ENCODE measurements at places on chromosomes 5 and 9. TPM values are rescaled to one million over a fixed set of nuclear protein-coding genes. Genes with fewer than 3 reads are reported as not detected.

Gene PIP5KL1
- 3.7 TPM for total RNA-seq

DNA sequence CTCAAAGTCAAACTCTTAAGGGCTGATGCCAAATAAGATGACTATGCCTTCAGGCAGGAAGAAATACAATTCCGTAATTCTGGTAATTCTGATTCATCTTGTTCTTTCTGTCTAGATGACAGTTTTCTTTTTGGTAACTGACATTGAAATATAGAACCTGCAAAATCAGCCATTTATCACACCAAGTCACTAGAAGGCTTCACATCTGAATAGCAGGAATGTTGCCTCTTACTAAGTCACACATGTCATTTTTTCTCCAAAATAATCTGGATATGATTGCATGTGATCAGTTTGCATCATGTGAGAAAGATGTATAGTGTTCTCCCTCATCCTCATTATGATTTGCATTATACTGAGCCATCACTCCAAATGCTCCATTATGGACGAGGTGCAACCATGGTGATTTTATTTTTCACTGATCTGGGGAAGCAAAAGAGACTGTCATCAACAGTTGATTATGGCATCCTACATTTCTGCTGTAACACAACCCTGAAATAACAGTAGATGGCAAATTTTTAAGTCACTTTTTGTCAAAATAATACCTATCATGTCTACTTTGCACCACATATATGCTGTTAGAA is 69.0 kb downstream of the HCN1 start:
- H3K27me3 ChIP-seq, result no peaks in the 10 kb centered on the region
- DNase-seq, result no peak
- H3K36me3 ChIP-seq, result no peaks in the 10 kb centered on the region
- no peak overlapping the region for H3K27ac ChIP-seq
- H3K4me1 ChIP-seq, result no peaks in the 10 kb centered on the region

Gene PRRC1
- total RNA-seq, result 48.0 TPM

Gene ADAMTS13
- not detected for total RNA-seq

Gene SLCO6A1
- not detected for total RNA-seq

Gene SCGB3A2
- total RNA-seq, result 0.35 TPM

Gene GLRX
- total RNA-seq, result 4.4 TPM

Gene ZBTB43
- total RNA-seq, result 8.7 TPM

DNA sequence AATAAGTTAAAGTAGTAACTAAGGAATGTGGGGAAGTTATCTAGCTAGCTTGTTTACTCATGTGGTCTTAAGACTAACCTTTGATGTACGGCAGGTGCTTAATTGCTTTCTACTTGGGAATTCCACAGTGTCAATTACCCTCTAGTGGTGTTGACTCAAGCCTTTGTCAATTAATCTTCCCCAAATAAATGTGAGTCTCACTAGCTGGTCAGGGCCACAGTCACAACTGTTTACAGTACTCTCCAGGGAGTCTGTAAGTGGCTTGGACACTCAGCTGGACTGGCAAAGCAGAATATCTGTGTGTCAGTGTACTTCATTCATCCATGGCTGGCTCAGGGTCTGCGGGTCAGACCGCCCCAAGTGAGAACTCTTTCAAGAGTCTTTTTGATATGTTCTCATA is 30.8 kb downstream of the SMIM3 start:
- no peak overlapping the region for H3K27ac ChIP-seq
- H3K4me1 ChIP-seq, result no peaks in the 10 kb centered on the region
- no peak overlapping the region for H3K4me3 ChIP-seq
- no peaks in the 10 kb centered on the region for H3K36me3 ChIP-seq

DNA sequence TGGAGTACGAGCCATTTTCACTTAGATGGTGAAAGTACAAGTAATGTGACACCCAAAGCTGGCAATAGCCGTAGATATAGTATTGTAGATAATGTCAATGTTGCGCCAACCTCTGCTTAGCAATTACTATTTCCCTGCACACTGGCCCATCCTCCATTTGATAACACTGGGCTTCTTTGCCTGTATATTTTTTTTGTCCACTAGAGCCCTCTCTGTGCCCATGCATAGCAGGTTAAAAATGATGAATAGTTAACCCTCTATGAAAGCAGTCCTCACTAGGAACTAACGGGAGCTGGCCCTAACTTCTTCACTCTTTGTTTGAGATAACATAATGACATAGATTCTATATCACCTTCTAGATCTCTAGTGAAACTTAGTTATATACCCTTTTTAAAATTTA is 416.8 kb downstream of the TUSC1 start:
- no peak overlapping the region for H3K27ac ChIP-seq
- H3K36me3 ChIP-seq, result no peaks in the 10 kb centered on the region
- H3K4me1 ChIP-seq, result no peaks in the 10 kb centered on the region
- no peak overlapping the region for H3K4me3 ChIP-seq
- DNase-seq, result no peak
- H3K27me3 ChIP-seq, result no peaks in the 10 kb centered on the region

GRCh38 chr5:95842854-95843544 is 20.5 kb upstream of the GLRX start:
- no peak overlapping the region for H3K27ac ChIP-seq
- H3K27me3 ChIP-seq, result no peaks in the 10 kb centered on the region
- no peak overlapping the region for H3K4me3 ChIP-seq
- H3K4me1 ChIP-seq, result peaks cover 21% of the 10 kb centered on the region

DNA sequence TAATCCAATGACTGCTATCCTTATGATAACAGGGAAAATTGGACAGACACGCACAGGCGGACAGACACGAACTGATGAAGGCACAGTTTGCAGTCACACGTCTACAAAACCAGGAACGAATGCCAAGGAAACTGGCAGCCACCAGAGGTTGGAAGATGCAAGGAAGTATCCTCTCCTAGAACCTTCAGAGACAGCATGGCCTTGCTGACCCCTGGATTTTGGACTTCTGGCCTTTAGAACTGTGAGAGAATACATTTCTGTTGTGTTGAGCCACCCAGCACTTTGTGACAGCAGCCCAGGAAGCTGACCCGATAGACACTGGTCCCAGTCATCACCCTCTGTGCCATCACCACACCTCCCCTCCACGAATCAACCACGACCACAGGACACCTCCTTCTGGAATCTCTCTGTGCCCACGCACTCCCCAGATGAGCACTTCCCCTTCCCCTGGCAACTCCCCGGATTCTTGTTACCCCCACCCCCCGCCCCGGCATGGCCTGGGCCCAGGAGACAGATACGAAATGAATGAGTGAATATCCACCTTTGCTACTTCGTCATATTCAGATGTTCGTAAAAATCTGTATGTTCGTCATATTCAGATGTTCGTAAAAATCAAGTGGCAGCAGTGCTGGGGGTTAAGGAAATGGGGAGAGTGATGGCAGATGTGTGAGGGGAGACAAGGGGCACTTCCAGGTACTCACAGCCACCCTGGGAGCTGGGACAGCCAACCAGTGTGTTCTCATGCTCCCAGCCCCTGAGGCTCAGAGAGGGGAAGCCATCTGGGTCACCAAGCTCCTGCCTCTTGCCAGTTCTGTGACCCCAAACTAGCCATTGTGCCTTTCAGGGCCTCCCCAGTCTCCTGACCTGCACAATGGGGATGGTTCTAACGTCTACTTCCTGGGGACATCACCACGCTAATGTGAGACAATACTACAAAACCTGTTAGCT is 18.5 kb downstream of the GBGT1 start:
- peaks cover 18% of the 10 kb centered on the region for H3K36me3 ChIP-seq
- no peak overlapping the region for H3K4me3 ChIP-seq
- no peaks in the 10 kb centered on the region for H3K27me3 ChIP-seq

DNA sequence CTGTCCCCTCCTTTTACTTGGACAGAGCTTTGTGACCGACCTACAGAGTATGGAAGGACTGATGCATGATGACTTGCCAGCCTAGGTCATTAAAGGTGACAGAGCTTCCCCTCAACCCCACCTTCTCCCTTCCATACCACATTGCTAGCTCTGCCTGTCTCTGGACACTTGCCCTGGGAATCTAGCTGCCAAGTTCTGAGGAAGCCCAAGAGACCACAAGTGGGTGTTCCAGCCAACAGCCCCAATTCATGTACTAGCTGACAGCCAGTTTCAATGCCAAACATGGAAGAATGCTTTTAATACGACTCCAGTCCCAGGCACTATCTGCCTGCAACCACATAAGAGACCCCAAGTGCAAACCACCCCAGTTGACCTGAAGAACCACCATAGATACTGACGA is 477.1 kb downstream of the SPOCK1 start:
- no peaks in the 10 kb centered on the region for H3K4me1 ChIP-seq
- DNase-seq, result no peak
- H3K27ac ChIP-seq, result no peak overlapping the region
- no peaks in the 10 kb centered on the region for H3K36me3 ChIP-seq

Gene KCNV2
- total RNA-seq, result not detected

- no peaks in the 10 kb centered on the region for H3K4me1 ChIP-seq
- no peak overlapping the region for H3K27ac ChIP-seq
These were observed 117.7 kb upstream of the ACTBL2 start for GRCh38 chr5:57600321-57600720.

- no peaks in the 10 kb centered on the region for H3K4me1 ChIP-seq
- DNase-seq, result no peak
- no peak overlapping the region for H3K4me3 ChIP-seq
- no peak overlapping the region for H3K27ac ChIP-seq
- H3K36me3 ChIP-seq, result no peaks in the 10 kb centered on the region
These were observed 191.2 kb downstream of the ZNF462 start for GRCh38 chr9:107054146-107054545.

Gene SYNPO
- total RNA-seq, result 0.36 TPM

Gene CLIC3
- 0.18 TPM for total RNA-seq

GRCh38 chr9:1837453-1838084 is 177.6 kb upstream of the SMARCA2 start:
- H3K4me1 ChIP-seq, result no peaks in the 10 kb centered on the region
- DNase-seq, result peak; percentile 33
- no peaks in the 10 kb centered on the region for H3K27me3 ChIP-seq
- no peak overlapping the region for H3K4me3 ChIP-seq
- no peak overlapping the region for H3K27ac ChIP-seq
- H3K36me3 ChIP-seq, result no peaks in the 10 kb centered on the region

Gene EIF4EBP3
- 7.7 TPM for total RNA-seq

- no peaks in the 10 kb centered on the region for H3K36me3 ChIP-seq
- H3K27me3 ChIP-seq, result no peaks in the 10 kb centered on the region
- DNase-seq, result no peak
- H3K4me1 ChIP-seq, result no peaks in the 10 kb centered on the region
- H3K27ac ChIP-seq, result no peak overlapping the region
These were observed 6.9 kb upstream of the COL5A1 start for GRCh38 chr9:134634667-134635230.

GRCh38 chr5:53501054-53501453 is 20.6 kb downstream of the FST start:
- H3K36me3 ChIP-seq, result no peaks in the 10 kb centered on the region
- no peak overlapping the region for H3K4me3 ChIP-seq
- H3K4me1 ChIP-seq, result no peaks in the 10 kb centered on the region
- DNase-seq, result no peak
- no peaks in the 10 kb centered on the region for H3K27me3 ChIP-seq

Gene PPP1R26
- 26.8 TPM for total RNA-seq

Gene C7
- total RNA-seq, result 0.82 TPM

Data from K562 (cell line).